T-helper 17 cell (primary cell): ENCODE measurements at places on chromosomes 7 and 10. TPM values are rescaled to one million over a fixed set of nuclear protein-coding genes. Genes with fewer than 3 reads are reported as not detected.

GRCh38 chr10:63681993-63682697, 160.9 kb downstream of the REEP3 start:
- no peak for DNase-seq
- H3K36me3 ChIP-seq: peaks cover 2% of the 10 kb centered on the region
- peaks cover 12% of the 10 kb centered on the region for H3K4me1 ChIP-seq
- H3K27me3 ChIP-seq: peaks cover 9% of the 10 kb centered on the region
- no peak overlapping the region for H3K27ac ChIP-seq

DNA sequence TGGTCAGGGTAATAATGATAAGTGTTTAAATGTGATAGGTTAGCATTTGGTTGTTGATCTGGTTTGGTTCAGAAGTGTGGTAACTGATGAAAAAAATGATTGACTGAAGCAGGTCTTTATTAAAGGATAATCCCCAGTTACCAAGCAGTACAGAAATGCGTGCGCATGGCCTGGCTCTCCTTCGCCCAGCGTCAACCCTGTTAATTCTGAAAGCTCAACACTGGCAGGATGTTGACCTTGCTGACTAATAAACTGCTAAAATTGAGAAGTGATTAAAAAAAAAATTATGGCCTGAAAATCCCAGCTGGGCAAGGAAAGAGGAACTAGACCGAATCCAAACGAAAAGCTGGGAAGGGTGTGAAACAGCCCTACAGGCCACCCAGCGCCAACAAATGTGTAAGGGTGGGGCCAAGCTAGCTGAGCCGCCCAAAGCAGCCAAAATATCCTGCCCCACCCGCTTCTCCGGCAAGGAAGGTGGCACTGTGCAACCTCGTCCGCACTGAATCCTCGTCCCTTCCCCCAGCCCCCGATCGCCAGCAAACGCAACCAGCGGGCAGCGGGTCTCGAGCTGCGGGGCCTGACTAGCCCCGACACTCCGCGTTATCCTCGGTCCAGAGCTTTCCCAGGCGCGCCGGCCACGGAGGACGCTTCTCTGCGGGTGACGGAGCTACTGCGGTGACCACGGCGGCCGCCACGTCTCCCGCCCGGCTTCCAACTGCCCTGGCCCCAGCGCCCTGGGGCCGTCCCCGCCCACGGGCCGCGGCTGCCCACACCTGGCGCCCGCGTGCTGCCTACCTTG, 561 bp downstream of the SHTN1 start:
- H3K4me1 ChIP-seq: peaks cover 2% of the 10 kb centered on the region
- no peak overlapping the region for H3K27ac ChIP-seq
- no peaks in the 10 kb centered on the region for H3K36me3 ChIP-seq
- H3K4me3 ChIP-seq: peak overlapping the region; percentile 79
- H3K27me3 ChIP-seq: peaks cover 37% of the 10 kb centered on the region
- no peak for DNase-seq

DNA sequence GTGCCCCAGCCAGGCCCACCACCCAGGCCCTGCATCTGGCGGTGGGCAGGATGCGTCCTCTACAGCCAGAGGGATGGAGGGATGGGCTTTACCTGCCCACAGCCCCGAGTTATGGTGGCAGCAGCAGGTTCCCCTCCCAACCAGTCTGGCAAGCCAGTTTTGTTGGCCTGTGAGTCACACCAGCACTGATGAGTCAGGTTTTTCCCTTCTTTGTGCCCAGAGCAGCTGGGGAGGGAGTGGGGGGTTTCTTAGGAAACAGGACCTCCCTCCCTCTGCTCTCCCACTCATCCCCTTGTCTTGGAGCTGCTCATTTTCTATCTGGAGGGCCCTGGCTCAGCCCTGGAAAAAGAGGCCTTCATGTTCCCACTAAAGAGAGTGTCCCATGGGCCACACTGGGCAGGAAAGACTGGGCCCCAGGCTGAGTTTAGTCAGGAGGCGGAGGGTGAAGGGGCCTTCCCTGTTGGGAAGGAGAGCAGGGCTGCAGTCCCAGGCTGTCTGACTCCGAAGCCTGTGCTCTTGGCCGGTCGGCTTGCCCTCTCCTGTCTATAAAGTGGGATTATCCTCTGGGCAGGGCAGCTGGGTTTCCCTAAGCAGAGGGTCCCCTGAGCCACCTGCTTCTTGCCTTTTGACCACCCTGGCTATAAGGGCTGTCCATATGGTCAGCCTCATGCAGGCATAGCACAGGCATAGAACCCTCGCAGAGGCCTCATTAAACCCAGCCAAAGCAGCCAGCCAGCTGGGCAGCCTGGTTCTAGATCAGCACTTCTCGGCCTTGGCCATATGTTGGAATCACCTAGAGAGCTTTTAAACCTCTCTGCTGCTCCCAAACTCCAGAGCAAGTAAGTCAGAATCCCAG, 30.2 kb upstream of the ANKRD2 start:
- peaks cover 4% of the 10 kb centered on the region for H3K27me3 ChIP-seq
- H3K27ac ChIP-seq: peak overlapping the region; percentile 32
- no peak for DNase-seq
- no peak overlapping the region for H3K4me3 ChIP-seq
- H3K36me3 ChIP-seq: no peaks in the 10 kb centered on the region
- H3K4me1 ChIP-seq: peaks cover 5% of the 10 kb centered on the region

Gene GIMAP7
- total RNA-seq: 62.7 TPM

- H3K4me3 ChIP-seq: no peak overlapping the region
- H3K27me3 ChIP-seq: no peaks in the 10 kb centered on the region
- H3K36me3 ChIP-seq: no peaks in the 10 kb centered on the region
- peak overlapping the region; percentile 97 for H3K27ac ChIP-seq
- no peak for DNase-seq
- H3K4me1 ChIP-seq: peaks cover 43% of the 10 kb centered on the region
These were observed 60.1 kb downstream of the ZNRF2 start for GRCh38 chr7:30344513-30344912.

DNA sequence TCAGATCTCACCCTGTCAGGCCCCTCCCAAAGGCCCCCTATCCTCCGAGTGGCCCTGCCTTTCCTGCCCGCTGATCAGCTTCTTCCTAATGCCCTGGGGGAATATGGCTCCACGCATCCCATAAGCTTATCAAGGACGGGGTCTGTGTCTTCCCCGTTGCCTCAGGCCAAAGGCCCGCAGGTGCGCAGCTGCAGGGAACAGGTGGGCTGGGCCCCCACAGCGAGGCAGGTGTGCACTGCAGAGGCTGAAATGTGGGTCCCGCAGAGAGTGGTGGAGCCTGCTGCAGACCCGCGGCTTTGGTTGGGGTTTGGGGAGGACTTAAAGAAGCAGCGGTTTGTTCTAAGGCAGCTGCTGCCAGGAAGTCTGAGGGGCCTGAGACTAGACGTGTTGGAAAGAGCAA, 220.8 kb upstream of the TCERG1L start:
- H3K4me1 ChIP-seq: no peaks in the 10 kb centered on the region
- H3K27me3 ChIP-seq: peaks cover 8% of the 10 kb centered on the region
- DNase-seq: no peak
- no peak overlapping the region for H3K4me3 ChIP-seq

GRCh38 chr7:157035979-157036378, 25.5 kb upstream of the MNX1 start:
- H3K27ac ChIP-seq: no peak overlapping the region
- peaks cover 62% of the 10 kb centered on the region for H3K27me3 ChIP-seq
- DNase-seq: no peak
- H3K36me3 ChIP-seq: peaks cover 3% of the 10 kb centered on the region

GRCh38 chr7:28986028-28986764, 28.1 kb upstream of the TRIL start:
- H3K4me1 ChIP-seq: no peaks in the 10 kb centered on the region
- H3K27me3 ChIP-seq: peaks cover 5% of the 10 kb centered on the region
- no peak overlapping the region for H3K4me3 ChIP-seq
- no peaks in the 10 kb centered on the region for H3K36me3 ChIP-seq

- H3K27me3 ChIP-seq: no peaks in the 10 kb centered on the region
- H3K4me3 ChIP-seq: no peak overlapping the region
These were observed 121.2 kb downstream of the RTKN2 start for GRCh38 chr10:62147425-62147824.

DNA sequence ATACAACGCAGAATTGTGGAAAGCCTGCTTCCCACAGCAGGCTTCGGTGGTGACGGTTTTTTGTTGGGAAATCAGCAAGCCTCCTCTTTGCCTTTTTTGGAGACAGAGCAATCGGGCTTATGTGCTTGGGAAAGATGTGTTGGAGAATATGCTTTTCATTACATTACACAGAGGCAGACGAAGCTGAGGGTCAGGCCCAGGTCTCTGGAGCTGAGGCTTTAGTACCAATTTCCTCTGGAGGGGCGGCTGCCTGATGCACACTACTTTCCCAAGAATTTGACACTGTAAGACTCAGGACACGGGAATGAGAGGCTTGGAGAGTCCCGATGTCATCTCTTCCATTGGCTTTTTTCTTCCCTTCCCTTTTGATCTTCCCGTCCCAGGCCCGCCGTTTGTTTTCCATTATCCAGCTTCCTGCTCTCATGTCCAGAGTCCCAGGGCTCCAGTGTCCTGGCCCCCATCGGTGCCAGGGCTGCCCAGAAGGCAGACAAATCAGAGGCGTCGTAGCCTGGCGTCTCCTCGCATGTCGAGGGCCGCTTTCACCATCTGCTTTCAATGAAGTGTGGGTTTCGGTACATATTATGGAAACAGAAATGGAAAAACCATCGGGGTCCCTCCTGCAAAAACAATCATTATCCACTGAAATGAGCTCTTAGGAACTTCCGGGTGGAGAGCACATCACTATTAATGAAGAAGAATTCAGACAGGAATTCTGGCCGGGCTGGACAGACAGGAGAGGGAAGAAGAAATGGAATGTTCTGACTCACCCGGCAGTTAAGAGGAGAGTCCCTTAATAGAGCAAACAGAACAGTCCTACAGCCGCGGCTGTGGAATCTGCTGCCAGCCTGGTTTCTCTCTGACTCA, 123.0 kb upstream of the JCAD start:
- no peak overlapping the region for H3K4me3 ChIP-seq
- no peak for DNase-seq
- peaks cover 34% of the 10 kb centered on the region for H3K27me3 ChIP-seq

DNA sequence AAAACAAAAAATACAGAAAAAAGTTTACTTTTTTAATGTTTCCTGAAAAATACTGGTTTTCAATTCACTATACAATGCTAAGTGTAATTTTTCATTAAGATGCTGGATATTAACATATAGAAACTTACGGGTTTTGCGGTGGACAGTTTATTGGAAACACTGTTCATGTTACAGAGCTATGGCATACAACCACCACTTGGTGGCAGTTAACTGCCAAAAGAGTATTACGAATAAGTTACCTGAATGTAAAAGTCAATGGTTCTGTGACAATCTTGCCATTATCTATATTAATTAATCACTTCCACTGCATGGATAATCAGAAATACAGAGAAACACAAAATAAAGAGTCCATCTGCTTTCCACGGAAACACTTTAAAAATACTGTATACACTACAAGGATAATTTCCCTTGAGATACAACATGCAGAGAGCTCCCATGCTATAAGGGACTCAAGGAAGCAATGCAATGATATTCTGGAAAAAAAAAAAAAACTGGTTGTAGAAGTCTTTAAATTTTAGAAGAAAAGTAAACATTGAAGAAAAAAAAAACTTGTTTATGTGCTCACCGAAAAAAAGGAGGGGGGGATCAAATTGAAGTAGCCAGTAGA, 97.0 kb downstream of the TPK1 start:
- peak overlapping the region; percentile 59 for H3K27ac ChIP-seq
- H3K4me3 ChIP-seq: no peak overlapping the region
- H3K4me1 ChIP-seq: peaks cover 15% of the 10 kb centered on the region

- no peak overlapping the region for H3K27ac ChIP-seq
- no peak overlapping the region for H3K4me3 ChIP-seq
- DNase-seq: no peak
- no peaks in the 10 kb centered on the region for H3K36me3 ChIP-seq
- no peaks in the 10 kb centered on the region for H3K4me1 ChIP-seq
These were observed 278.9 kb downstream of the ZWINT start for GRCh38 chr10:56082169-56082568.

GRCh38 chr10:80497187-80498077, 40.3 kb upstream of the SH2D4B start:
- no peak for DNase-seq
- peak overlapping the region; percentile 85 for H3K4me3 ChIP-seq
- no peaks in the 10 kb centered on the region for H3K27me3 ChIP-seq
- H3K27ac ChIP-seq: peak overlapping the region; percentile 93

DNA sequence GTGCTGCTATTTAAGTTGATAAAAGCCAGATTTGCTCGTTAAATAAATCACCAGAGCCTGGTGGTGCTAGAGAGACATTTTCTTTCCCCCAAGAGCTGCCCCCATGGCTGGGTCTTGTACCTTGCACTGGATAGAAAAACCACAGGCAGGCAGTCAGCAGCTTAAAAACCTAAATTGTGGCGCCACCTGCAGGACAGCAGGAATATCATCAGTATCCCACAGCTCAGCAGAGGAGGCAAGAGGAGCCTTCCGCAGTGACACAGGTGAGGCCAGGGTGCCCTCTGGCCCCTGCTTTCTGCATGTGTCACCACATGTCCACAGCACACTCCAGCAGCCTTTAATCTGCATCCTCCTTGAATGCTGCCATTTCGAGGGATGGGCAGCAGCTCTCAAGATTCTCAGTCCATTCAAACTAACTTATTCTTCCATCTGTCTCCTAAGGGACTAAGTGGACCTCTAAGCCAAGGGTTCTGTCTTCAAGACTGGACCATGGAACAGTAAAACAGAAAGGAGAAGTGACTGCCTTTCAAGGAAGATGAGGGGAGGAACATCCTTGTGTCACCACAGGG, 4.5 kb upstream of the PLXNA4 start:
- H3K4me3 ChIP-seq: no peak overlapping the region
- DNase-seq: peak; percentile 44
- no peaks in the 10 kb centered on the region for H3K36me3 ChIP-seq
- H3K27ac ChIP-seq: no peak overlapping the region
- H3K4me1 ChIP-seq: peaks cover 9% of the 10 kb centered on the region

DNA sequence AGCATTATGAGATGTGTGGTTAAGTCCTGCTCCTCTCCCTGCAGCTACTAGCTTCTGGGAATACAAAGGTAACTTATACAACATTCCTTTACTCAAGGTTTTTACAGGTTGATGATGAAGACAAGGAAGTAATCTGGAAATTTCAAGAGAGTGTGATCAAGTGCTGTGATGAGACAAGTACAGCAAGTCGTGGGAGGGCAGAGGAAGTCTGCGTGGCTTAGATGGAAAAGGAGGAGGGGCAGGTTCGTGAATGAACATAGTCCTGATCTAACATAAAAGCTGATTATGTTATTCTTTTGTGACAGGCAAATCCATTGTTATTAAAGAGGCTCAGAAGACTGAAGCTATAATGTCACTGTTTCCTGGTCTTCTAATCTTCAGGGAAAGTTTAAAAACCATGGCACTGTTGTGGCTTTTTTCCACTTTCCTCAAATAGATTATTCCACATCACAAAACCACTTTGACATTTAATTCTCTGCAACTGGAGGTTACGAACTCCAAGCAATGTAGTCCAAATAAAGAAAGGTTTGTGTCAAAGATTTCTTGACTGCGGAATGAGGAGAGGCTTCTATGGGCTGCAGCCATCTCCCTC, 84.1 kb downstream of the CPXM2 start:
- no peak for DNase-seq
- peaks cover 38% of the 10 kb centered on the region for H3K27me3 ChIP-seq
- no peak overlapping the region for H3K27ac ChIP-seq

GRCh38 chr10:126777714-126778113, 107.2 kb upstream of the C10orf90 start:
- H3K4me3 ChIP-seq: no peak overlapping the region
- no peaks in the 10 kb centered on the region for H3K36me3 ChIP-seq
- DNase-seq: no peak
- H3K27ac ChIP-seq: no peak overlapping the region
- H3K4me1 ChIP-seq: no peaks in the 10 kb centered on the region
